Naive thymus-derived CD4-positive, alpha-beta T cell (primary cell): ENCODE measurements at places on chromosomes 16 and 17. TPM values are rescaled to one million over a fixed set of nuclear protein-coding genes. Genes with fewer than 3 reads are reported as not detected.

DNA sequence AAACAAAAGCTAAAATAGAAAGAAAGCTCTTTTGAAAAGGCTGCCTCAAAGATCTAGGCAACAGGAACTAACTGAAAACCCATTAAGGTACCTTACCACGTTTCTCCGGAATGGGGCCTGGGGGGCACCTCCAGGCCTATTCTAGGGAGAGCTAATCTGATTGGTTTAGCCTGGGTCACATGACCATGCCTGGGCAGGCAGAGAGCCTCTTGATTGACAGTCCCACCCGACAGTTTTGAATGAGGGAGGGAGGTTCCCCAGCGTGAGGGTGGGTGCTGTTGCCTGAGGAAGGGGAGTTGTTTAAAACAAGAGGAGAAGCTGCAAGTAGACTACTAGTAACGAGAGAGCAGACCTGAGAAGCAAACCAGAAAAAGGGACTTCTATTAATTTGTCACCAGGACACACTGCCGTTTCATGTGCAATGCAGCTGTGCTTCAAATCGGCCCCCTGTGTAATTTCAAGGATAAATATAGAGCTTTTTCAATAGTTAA, 143.4 kb upstream of the HS3ST2 start:
- no peak overlapping the region for H3K27ac ChIP-seq

DNA sequence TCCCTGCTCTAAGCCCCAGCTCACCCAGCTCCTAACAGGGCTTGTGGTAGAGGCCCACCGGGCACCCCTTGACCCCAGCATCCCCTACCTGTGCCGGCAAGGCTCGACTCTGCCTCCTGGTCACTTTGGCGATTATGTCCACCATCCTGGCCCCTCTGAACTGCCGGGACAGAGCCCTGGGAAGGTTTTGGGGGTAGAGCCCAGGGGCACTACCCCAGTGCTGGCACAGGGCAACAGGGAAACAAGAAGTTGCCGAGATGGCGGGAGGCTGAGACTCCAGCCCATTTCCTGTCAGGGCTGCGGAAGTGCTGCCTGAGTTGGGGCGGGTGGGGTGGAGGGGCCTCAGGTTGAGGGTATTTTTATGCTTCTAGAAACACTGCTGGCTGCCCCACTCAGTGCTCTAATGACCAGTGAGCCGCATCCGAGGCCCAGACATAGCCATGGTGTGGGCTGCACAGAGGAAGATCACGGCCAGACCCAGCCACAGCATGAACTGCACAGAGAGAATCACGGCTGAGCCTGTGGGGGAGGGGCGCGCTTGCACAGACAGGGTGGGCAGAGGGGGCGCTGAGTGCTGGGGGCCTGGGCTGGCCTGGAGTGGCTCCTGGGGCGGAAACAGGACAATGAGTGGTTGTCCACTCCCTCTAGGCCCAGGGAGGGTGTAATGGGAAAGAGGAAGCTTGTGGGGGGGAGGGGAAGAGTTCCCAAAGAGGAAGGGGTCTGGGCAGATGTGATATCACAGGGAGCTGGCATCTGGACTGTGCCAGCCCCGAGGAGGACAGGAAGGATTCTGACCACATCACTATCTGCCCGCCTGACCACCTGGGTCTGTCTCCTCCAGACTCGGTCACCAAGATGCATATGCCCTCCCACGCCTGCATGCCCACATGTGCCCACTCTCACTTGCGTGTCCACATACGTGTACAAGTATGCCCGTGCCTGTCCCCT, 22.3 kb downstream of the ARHGAP27 start:
- H3K36me3 ChIP-seq: no peaks in the 10 kb centered on the region
- DNase-seq: peak; percentile 65
- H3K4me1 ChIP-seq: peaks cover 29% of the 10 kb centered on the region
- peak overlapping the region; percentile 96 for H3K4me3 ChIP-seq

The C1QL1 gene
- not detected for polyA plus RNA-seq

GRCh38 chr16:50463581-50464324, 84.4 kb upstream of the NKD1 start:
- no peaks in the 10 kb centered on the region for H3K4me1 ChIP-seq
- no peaks in the 10 kb centered on the region for H3K36me3 ChIP-seq
- H3K4me3 ChIP-seq: no peak overlapping the region
- DNase-seq: no peak
- H3K27me3 ChIP-seq: no peaks in the 10 kb centered on the region

DNA sequence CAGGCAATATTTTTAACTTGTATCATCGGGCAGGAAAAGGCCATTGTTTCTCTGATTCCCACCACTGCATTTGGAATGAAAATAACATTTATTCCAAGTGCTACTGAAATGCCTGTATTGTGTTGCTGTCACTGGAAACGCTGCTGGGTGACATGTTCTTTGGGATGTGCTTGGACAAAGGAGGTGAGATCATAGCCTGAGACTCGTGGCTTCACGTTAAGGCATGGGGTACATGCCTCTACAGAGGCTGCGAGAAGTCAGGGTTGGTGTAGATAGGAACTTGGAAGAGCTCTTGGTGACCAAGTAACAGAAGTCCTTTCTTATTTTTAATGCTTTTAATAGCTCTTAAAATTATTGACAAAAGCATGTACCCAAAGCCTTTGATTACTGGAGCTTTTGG, 58.8 kb upstream of the MAF start:
- no peaks in the 10 kb centered on the region for H3K4me1 ChIP-seq
- no peak for DNase-seq
- H3K4me3 ChIP-seq: no peak overlapping the region
- H3K27me3 ChIP-seq: no peaks in the 10 kb centered on the region

The ALDH3A2 gene
- 26.2 TPM for polyA plus RNA-seq

GRCh38 chr16:14369734-14370598, 260.1 kb downstream of the PARN start:
- H3K4me1 ChIP-seq: no peaks in the 10 kb centered on the region
- no peak overlapping the region for H3K27ac ChIP-seq

DNA sequence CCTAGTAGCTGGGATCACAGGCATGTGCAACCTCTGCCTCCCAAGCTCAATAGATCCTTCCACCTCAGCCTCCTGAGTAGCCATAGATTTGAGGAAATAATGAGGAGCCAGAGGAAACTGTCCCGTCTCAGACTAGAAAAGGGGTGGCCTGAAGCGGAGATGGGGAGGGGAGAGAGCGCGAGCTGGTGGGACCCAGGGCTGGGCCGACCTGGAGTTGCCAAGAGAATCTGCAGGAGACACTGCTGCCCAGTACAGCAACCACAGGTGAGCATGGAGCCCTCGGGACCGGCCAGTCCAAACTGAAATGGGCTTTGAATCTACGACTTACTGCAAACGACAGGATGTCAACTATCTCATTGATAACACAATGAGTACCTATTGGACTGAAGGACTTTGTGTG, 24.3 kb downstream of the CD300A start:
- no peak overlapping the region for H3K27ac ChIP-seq
- H3K36me3 ChIP-seq: no peaks in the 10 kb centered on the region
- H3K27me3 ChIP-seq: no peaks in the 10 kb centered on the region
- H3K4me1 ChIP-seq: no peaks in the 10 kb centered on the region

The RNF227 gene
- 4.9 TPM for polyA plus RNA-seq

DNA sequence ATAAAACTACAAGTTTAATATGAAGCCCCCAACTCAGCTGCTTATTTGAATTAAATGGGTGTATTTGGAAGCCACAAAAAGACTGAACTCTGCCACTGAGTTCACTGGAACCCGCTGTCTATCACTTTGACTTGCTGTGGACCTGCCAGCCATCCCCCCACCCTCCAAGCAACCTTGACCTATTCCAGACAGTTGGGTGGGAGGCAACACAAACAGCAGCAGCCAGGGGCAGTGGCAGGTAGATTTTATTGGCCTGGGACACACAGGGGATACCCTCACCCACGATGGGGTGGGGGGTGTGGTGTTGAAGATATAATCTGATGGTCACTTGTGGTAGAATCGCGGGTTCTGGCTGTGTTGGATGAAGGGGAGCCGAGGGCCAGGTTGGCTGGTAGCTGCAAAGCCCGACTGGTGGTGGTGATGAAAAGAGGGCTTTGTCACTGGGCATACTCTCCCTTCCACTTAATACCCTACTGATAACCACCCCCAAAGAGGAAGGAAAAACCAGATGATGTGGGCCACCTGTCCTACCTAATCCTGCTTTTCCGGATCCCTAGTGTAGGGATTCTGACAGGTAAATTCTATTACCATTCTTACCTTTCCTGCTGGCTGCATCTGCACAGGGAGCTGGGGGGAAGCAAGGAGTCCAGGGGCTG, 2.6 kb downstream of the GPS2 start:
- no peaks in the 10 kb centered on the region for H3K27me3 ChIP-seq
- peaks cover 63% of the 10 kb centered on the region for H3K36me3 ChIP-seq
- H3K27ac ChIP-seq: peak overlapping the region; percentile 87
- peaks cover 39% of the 10 kb centered on the region for H3K4me1 ChIP-seq
- DNase-seq: no peak

The MYH2 gene
- not detected for polyA plus RNA-seq

GRCh38 chr17:40564195-40564882, 933 bp downstream of the CCR7 start:
- H3K27ac ChIP-seq: peak overlapping the region; percentile 99
- peaks cover 28% of the 10 kb centered on the region for H3K36me3 ChIP-seq
- no peaks in the 10 kb centered on the region for H3K27me3 ChIP-seq

The NPIPB13 gene
- polyA plus RNA-seq: 0.85 TPM

The KLHDC4 gene
- 29.6 TPM for polyA plus RNA-seq

The ZP2 gene
- polyA plus RNA-seq: not detected
